Memory B cell (primary cell): ENCODE measurements at places on chromosomes 6 and 20.

GRCh38 chr6:74605922-74606581, 599.8 kb downstream of the COL12A1 start:
- H3K4me3 ChIP-seq, result no peak overlapping the region
- DNase-seq, result no peak
- H3K4me1 ChIP-seq, result no peaks in the 10 kb centered on the region
- no peaks in the 10 kb centered on the region for H3K36me3 ChIP-seq

- peaks cover 43% of the 10 kb centered on the region for H3K36me3 ChIP-seq
- no peak for DNase-seq
- H3K27me3 ChIP-seq, result no peaks in the 10 kb centered on the region
- no peak overlapping the region for H3K27ac ChIP-seq
- no peak overlapping the region for H3K4me3 ChIP-seq
Observed at GRCh38 chr6:6602262-6602661, 13.7 kb downstream of the LY86 start.

- no peak overlapping the region for H3K4me3 ChIP-seq
- peaks cover 20% of the 10 kb centered on the region for H3K27me3 ChIP-seq
- H3K4me1 ChIP-seq, result no peaks in the 10 kb centered on the region
- no peaks in the 10 kb centered on the region for H3K36me3 ChIP-seq
- H3K27ac ChIP-seq, result no peak overlapping the region
Observed at GRCh38 chr6:3296078-3296477, 37.3 kb downstream of the PSMG4 start.

DNA sequence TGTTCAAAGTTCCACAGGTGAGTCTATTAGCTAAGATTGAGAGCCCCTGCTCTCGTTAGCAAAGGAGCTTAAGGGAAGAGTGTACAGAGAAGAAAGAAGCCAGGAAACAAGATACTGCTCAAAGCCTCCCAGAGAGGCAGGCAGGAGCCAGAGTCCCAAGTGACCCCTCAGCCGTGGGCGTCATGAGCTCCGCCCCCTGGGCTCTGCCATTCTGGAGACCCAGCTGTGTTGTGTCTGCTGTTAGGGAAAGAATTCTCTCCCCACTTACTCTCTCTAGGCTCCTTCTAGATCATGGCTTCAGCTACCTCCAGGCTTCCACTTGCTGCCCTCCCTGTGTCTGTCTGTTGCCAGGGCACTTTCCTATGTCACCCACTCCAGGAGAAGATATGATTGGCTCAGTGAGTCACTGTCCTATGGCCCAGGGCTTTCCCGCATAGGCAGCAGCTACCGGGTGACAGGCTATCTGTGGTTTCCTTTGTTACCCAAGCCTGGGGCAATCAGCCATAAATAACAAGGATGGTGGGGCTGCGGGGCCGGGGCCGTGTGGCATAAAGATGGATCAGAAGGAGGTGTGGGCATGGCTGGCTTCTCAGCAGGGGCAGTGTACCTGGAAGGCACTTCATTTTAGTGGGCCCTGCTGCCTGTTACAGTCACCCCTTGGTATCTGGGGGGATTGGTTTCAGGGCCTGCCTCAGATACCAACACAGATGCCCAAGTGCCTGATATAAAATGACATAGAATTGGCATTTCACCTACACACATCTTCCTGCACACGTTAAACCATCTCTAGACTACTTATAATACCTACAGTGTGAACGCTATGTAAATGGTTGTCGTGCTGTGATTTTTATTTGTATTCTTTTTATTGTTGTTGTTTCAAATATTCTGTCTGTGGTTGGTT, 118.9 kb downstream of the ARMC2 start:
- H3K36me3 ChIP-seq, result no peaks in the 10 kb centered on the region
- DNase-seq, result no peak
- H3K4me3 ChIP-seq, result no peak overlapping the region
- peaks cover 4% of the 10 kb centered on the region for H3K4me1 ChIP-seq
- H3K27ac ChIP-seq, result no peak overlapping the region

- H3K27ac ChIP-seq, result no peak overlapping the region
- DNase-seq, result no peak
- H3K27me3 ChIP-seq, result no peaks in the 10 kb centered on the region
Observed at GRCh38 chr20:50101281-50101680, 11.7 kb downstream of the UBE2V1 start.

GRCh38 chr20:5822569-5822968, 72.4 kb downstream of the SHLD1 start:
- H3K27me3 ChIP-seq, result no peaks in the 10 kb centered on the region
- H3K36me3 ChIP-seq, result peaks cover 10% of the 10 kb centered on the region
- H3K4me1 ChIP-seq, result peaks cover 22% of the 10 kb centered on the region

- H3K27me3 ChIP-seq, result no peaks in the 10 kb centered on the region
- no peaks in the 10 kb centered on the region for H3K36me3 ChIP-seq
- H3K4me1 ChIP-seq, result no peaks in the 10 kb centered on the region
- no peak overlapping the region for H3K27ac ChIP-seq
Observed at GRCh38 chr6:123316733-123317323, 319.9 kb downstream of the TRDN start.

DNA sequence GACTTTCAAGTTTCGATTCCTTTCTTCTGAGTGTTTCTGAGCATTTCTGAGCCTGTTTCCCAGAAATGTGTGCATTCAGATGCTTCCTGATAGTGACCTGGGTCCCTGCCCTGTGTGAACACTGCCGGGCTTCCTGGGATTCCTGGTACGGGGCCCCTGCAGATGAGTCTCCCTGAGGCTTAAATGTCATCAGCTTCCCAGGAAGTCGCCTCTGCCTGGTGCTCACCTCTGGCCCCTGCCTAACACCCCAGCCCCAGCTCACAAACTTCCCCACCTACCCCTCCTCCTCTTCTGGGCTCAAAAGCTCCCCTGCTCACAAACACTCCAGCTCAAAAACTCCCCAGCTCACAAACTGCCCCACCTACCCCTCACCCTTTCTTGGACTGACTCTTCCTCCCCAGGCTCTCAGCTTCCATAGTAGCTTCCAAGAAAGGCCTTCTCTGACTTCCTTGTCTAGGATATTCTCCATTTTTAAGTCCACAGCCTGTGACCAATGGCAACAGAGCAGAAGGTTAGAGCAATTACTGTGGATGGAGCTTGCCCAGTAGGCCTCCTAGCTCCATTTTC, 42.0 kb downstream of the TGM2 start:
- DNase-seq, result no peak
- no peaks in the 10 kb centered on the region for H3K27me3 ChIP-seq
- H3K4me1 ChIP-seq, result peaks cover 3% of the 10 kb centered on the region

- H3K4me1 ChIP-seq, result no peaks in the 10 kb centered on the region
- H3K27ac ChIP-seq, result no peak overlapping the region
- H3K4me3 ChIP-seq, result no peak overlapping the region
- peaks cover 14% of the 10 kb centered on the region for H3K27me3 ChIP-seq
- H3K36me3 ChIP-seq, result peaks cover 5% of the 10 kb centered on the region
Observed at GRCh38 chr20:50413088-50413500, 97.1 kb upstream of the PTPN1 start.

DNA sequence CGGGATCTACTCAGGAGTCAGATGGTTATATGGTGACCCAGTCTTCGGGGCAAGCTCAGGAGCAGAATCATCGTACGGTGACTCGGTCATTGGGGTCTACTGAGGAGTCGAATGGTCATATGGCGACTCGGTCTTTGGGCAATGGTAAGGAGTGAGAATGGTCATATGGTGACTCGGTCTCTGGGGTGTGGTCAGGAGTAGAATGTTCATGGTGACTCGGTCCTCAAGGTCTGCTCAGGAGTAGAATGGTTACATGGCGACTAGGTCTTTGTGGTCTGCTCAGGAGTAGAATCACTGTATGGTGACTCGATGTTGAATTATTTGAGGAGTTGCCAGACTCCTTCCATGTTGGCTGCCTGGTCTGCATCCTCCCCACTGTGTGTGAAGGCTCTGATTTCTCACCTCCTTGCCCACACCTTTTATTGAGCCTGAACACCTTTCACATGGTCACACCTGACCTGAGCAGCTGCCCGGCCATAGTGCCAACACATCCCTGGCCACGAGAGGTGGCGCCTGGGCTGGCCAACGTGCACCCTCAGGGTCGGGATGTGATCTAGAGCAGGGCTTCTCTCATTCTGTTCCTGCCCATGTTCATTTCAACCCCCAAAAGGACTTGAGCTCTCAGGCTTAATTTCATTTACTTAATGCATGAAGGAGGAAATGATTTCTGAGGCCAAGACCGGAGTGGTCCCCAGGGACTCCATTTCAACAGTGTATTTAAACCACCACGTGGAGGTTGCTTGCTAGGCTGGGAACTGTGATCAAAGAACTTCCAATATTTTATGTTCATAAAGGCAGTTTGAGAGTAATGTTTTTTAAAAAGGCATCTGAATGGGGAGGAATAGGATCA, 119.5 kb downstream of the PHACTR3 start:
- H3K4me1 ChIP-seq, result no peaks in the 10 kb centered on the region
- DNase-seq, result no peak
- H3K36me3 ChIP-seq, result no peaks in the 10 kb centered on the region

DNA sequence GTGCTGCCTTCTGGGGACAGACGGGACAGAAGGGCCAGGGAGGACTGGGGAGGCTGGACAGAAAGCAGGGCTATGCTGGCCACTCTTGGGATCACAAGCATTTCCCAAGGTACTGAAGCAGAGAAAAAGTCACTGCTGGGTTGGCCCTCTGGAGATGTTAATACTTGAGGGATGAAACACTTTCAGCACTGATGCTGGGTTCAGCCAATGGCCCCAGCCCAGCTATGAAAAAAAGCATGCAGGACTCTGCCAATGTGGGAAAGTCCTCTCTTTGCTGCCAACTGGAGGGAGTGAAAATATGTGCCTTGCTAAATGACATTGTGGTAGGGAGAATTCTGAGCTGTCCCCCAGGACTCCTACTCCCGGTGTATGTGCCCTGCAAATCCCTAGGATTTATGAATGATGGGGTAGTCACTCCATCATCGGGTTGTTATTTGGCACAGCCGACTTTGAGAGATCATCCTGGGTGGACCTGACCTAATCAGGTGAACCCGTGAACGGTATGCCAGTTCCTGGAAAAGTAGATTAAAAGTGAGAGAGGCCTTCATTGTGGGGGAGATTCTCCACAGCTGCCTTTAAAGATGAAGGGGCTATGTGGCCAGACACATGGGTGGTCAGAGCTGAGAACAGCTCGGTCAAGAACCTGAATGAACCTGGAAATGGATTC, 119.9 kb upstream of the TRAF3IP2 start:
- no peaks in the 10 kb centered on the region for H3K27me3 ChIP-seq
- H3K27ac ChIP-seq, result no peak overlapping the region
- H3K4me3 ChIP-seq, result no peak overlapping the region
- H3K36me3 ChIP-seq, result peaks cover 3% of the 10 kb centered on the region

GRCh38 chr20:46699651-46700359, 9.6 kb upstream of the SLC2A10 start:
- no peak overlapping the region for H3K4me3 ChIP-seq
- H3K4me1 ChIP-seq, result no peaks in the 10 kb centered on the region
- peaks cover 3% of the 10 kb centered on the region for H3K36me3 ChIP-seq
- H3K27ac ChIP-seq, result no peak overlapping the region
- no peak for DNase-seq

GRCh38 chr20:7966176-7966575, 25.9 kb upstream of the HAO1 start:
- H3K27me3 ChIP-seq, result peaks cover 2% of the 10 kb centered on the region
- DNase-seq, result no peak
- H3K27ac ChIP-seq, result no peak overlapping the region
- H3K36me3 ChIP-seq, result no peaks in the 10 kb centered on the region
- H3K4me1 ChIP-seq, result no peaks in the 10 kb centered on the region

GRCh38 chr20:19232997-19233794, 20.8 kb downstream of the SLC24A3 start:
- H3K36me3 ChIP-seq, result no peaks in the 10 kb centered on the region
- no peak overlapping the region for H3K4me3 ChIP-seq
- H3K27ac ChIP-seq, result no peak overlapping the region

GRCh38 chr6:96659084-96659845, 96.3 kb downstream of the FHL5 start:
- no peak overlapping the region for H3K4me3 ChIP-seq
- peaks cover 8% of the 10 kb centered on the region for H3K27me3 ChIP-seq
- no peak overlapping the region for H3K27ac ChIP-seq
- no peaks in the 10 kb centered on the region for H3K4me1 ChIP-seq

DNA sequence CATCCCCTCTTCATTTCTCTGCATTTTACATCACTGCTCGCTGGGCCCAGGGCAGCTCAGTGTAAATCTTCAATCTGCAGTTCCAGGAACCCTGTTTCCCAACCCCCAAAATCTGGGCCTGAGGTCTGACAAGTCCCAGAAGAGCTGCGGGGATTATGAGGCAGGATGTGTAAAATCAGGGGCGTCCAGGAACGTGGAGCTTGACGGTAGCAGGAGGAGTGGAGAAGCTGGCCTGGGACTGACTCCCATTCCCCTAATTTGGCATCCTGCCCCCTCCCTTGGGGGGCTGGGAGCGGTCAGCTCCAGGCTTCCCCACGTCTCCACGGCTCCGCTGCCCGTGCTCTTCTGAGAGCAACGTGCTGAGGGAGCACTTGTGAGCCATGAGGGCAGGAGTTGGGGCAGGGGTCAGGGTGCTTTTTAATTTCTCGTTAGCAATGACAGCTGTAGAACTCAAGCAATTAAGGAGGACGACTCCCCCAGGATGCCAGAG, 23.4 kb upstream of the VEGFA start:
- H3K36me3 ChIP-seq, result no peaks in the 10 kb centered on the region
- no peaks in the 10 kb centered on the region for H3K4me1 ChIP-seq
- H3K27me3 ChIP-seq, result peaks cover 14% of the 10 kb centered on the region

GRCh38 chr20:9995510-9996272, 39.1 kb upstream of the ANKEF1 start:
- H3K4me3 ChIP-seq, result no peak overlapping the region
- peaks cover 6% of the 10 kb centered on the region for H3K27me3 ChIP-seq
- H3K27ac ChIP-seq, result no peak overlapping the region
- H3K36me3 ChIP-seq, result peaks cover 2% of the 10 kb centered on the region
- peaks cover 2% of the 10 kb centered on the region for H3K4me1 ChIP-seq

DNA sequence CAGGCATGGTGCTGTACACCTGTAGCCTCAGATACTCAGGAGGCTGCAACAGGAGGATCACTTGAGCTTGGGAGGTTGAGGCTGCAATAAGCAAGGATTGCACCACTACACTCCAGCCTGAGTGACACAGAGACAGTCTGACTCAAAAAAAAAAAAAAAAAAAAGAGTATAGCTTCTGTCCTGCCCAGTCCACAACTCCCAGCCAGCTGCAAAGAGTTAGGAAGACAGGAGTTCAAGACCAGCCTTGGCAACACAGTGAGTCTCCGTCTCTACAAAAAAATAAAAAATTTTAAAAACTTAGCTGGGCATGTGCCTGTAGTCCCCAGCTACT, 28.3 kb upstream of the TLDC2 start:
- H3K36me3 ChIP-seq, result peaks cover 8% of the 10 kb centered on the region
- no peak for DNase-seq
- H3K27me3 ChIP-seq, result no peaks in the 10 kb centered on the region
- peak overlapping the region; percentile 97 for H3K27ac ChIP-seq
- H3K4me3 ChIP-seq, result no peak overlapping the region

- H3K27ac ChIP-seq, result no peak overlapping the region
- no peaks in the 10 kb centered on the region for H3K36me3 ChIP-seq
- no peaks in the 10 kb centered on the region for H3K4me1 ChIP-seq
- no peaks in the 10 kb centered on the region for H3K27me3 ChIP-seq
- DNase-seq, result no peak
Observed at GRCh38 chr20:16929756-16930155, 181.6 kb downstream of the OTOR start.
